Glutamatergic neuron (in vitro differentiated cells): ENCODE measurements at places on chromosomes 5 and 9. TPM values are rescaled to one million over a fixed set of nuclear protein-coding genes. Genes with fewer than 3 reads are reported as not detected.

The BAAT gene
- total RNA-seq, result 0.54 TPM

The PDLIM4 gene
- total RNA-seq, result 81.6 TPM

The GZMA gene
- not detected for total RNA-seq

The CARTPT gene
- total RNA-seq, result not detected

The PLAC8L1 gene
- total RNA-seq, result 2.2 TPM

The CFAP77 gene
- not detected for total RNA-seq

The PCDHB2 gene
- 103 TPM for total RNA-seq

The SPINK7 gene
- total RNA-seq, result not detected

The C9 gene
- not detected for total RNA-seq
